SIG-M5 (cell line): ENCODE measurements at places on chromosomes 7 and 10.

DNA sequence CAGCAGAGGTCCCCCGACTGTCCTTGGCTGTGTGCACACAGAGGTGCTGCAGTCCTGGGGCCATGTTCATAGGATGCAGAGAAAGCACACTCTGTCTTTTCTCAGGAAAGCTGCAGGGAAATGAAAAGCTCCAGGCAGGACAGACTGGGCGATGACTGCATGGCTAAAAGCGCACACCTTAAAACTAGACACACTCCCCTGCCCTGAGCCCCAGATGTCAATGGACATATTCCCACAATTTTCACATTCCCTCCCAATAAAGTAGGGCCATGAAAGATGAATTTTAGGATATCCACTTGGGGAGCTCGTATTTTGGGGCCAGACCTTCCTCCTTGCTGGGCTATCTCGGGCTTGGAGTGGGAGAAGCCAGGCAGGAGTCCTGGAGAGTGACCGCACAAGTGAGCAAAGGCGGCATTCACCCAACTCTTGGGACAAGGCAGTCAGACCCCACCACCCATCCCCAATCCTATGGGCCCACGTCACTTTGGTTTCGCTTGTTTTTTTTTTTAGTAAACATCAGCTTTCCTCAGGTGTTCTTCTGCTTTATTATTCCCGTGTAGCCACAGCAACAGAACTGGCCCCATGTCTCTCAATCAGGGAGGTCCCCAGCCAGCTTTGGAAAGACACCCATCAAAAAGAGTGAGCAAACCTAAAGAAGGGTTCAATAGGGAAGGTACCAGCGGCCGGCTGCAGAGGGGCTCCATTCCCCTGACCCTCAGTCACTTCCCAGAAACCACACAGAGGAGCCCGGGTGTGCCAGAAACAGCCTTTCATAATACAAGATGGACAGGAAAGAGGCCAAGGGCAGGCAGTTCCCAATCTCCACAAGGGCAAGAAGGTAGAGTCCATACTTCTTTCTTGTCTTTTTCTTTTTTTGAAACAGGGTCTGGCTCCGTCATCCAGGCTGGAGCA is 12.7 kb downstream of the GPRIN2 start:
- DNase-seq: no peak

DNA sequence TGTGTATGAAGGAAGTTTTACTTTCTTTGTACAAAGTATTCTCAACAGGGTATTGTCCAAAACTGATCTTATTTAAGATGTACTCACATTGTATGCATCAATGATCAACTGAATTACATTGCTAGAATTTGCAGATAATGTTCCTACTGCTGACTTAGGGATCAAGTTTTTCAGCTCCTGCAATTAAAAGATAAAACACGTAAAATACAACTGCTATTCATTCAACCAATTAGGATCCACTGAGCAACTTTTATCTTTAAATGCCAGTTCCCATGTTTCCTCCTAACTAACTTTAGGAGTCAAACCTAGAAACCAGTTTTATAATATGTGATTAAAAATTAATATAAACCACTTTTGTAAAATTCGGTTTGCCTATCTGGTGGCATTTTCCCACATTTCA is 35.9 kb downstream of the ITGB1 start:
- no peak for DNase-seq

DNA sequence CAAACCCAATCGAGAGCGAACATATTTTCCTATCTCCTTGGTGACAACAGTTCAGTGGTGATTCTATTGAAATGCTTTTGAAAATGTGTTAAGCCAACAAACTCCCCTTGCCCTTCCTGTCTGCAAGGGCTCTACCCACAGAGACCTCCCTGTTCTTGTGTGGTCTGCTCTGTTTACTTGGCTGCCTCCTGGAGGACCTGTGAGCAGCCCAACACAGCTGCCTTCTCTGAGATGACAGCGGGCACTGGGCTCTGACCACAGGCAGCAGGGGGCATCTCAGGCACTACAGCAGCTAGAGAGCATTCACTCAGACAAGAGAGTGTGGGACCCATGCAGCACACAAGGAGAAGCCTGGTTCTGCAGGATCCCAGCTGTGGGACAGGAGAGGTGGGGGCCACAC is 416.4 kb downstream of the TCERG1L start:
- no peak for DNase-seq

GRCh38 chr10:7634142-7634894 is 32.4 kb downstream of the ITIH5 start:
- no peak for DNase-seq

GRCh38 chr7:97479740-97480290 is 252.1 kb upstream of the TAC1 start:
- DNase-seq: no peak

DNA sequence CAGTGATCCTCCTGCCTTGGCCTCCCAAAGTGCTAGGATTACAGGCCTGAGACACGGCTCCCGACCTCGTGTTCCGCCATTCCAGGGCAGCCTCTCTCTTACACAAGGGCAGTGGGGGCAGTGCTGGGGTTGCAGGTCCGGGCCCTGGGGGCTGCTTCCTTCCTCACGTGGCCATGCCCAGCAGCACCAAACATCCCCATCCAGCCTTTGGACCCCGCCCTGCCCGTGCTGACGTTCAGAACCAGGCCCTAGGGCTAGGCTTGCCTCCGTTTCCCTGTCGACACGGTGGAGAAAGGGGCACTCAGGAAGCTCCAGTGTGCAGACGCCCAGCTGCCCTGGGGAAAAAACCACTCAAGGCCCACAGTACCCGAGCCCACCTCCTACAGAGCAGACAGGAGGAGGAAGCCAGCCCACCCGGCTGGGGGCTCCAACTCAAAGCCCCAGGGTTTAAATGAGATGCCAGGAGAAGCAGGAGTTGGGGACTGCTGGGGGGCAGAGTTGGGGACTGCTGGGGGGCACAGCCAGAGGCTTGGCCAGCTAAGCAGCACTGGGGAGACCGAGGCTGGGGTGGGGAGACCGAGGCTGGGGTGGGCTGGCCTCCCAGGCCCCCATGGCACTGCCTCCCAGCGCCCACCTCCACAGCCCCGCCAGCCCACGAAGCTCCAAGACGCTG is 35.9 kb downstream of the ADAP1 start:
- no peak for DNase-seq

DNA sequence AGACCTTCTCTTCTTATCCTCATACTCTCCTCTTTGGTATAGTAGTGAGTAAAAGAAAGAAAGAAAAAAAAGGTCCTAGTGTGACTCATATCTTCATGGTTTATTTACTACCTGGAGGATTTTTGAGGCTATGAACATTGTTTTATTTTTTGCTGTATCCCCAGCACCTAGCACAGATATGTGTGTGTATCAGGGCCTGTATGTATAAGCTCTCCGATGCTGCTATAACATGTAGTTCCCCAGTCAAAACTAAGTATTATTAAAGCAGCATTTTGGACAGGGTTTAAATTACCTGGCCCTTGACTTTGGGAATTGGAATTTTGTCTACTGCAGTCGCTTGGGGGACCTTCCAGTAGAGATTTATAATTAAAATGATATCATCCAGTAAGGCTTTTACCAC is 46.3 kb downstream of the PYROXD2 start:
- DNase-seq: no peak

GRCh38 chr10:91210435-91210834 is 10.0 kb upstream of the PCGF5 start:
- DNase-seq: no peak
